Uterine smooth muscle cell (primary cell): ENCODE measurements at places on chromosomes 13 and 19. TPM values are rescaled to one million over a fixed set of nuclear protein-coding genes. Genes with fewer than 3 reads are reported as not detected.

Gene VASP
- 79.4 and 119 TPM in 2 replicates for total RNA-seq

Gene PABPC3
- 0.11 and 0.37 TPM in 2 replicates for total RNA-seq

Gene MAP2K2
- 127 and 160 TPM in 2 replicates for total RNA-seq

Gene PEG3
- 1.9 and 3.9 TPM in 2 replicates for total RNA-seq

Gene ZNF229
- total RNA-seq = 8.5 and 11.0 TPM in 2 replicates

Gene ITGBL1
- 41.5 and 56.5 TPM in 2 replicates for total RNA-seq

Gene C13orf42
- not detected in 2 replicates for total RNA-seq

Gene ETV2
- total RNA-seq = 0.11 and 0.50 TPM in 2 replicates

Gene CCDC70
- not detected in 2 replicates for total RNA-seq

Gene C5AR1
- total RNA-seq = 0.12 and 0.66 TPM in 2 replicates

Gene NMRK2
- not detected in 2 replicates for total RNA-seq

Gene CACNA1A
- 10.1 and 18.1 TPM in 2 replicates for total RNA-seq

Gene CLEC17A
- 0.12 TPM in 1 of 2 replicates, not detected in the other for total RNA-seq

Gene DOCK9
- 17.5 and 28.1 TPM in 2 replicates for total RNA-seq

Gene LGALS14
- total RNA-seq = not detected in 2 replicates
